ENCODE measurements at places on chromosomes 7 and 10. TPM values are rescaled to one million over a fixed set of nuclear protein-coding genes. Genes with fewer than 3 reads are reported as not detected.

Gene STRIP2
- total RNA-seq: 56.1 TPM

Gene GIMAP6
- total RNA-seq: 14.8 TPM

Gene PNLIPRP1
- 0.90 TPM for total RNA-seq

Gene SLC26A5
- not detected for total RNA-seq

Gene RBP4
- 1.4 TPM for total RNA-seq

Gene SNCG
- 0.63 TPM for total RNA-seq

Gene DNAH11
- total RNA-seq: not detected

Gene RBP3
- not detected for total RNA-seq

- DNase-seq: no peak
These were observed 37.8 kb downstream of the TARP start for GRCh38 chr7:38235606-38236005.

DNA sequence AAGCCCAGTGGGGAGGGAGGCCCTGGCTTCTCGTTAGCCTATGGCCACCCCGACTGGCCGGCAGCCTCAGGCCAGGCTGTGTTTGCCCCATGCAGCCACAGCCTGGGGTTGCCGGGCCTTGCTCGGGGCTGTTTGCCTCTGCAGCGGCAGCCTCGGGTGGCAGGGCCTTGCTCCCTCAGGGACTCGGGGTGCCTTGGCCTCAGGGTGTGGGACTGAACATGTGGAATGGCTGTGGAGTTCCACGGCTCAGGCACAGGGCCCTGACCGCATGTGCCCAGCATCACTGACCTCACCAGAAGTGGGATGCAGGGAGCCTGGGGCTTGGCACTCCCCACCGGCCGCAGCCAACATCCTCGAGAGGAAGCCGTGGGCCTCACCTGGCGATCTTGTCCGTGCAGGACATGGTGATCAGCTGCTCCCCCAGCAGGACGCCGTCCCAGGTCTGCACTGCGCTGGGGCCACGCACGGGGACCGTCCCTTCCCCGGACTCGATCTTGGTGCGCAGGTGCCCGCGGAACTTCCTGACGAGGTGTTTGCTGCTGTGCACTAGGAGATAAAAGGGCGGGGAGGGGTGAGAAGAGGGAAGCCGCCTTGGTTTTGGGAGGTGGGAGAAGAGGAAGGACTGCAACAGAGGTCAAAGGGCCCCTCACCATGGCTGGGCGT is 160.5 kb downstream of the WDR37 start:
- no peak for DNase-seq

GRCh38 chr10:120392671-120393079 is 64.4 kb upstream of the PLPP4 start:
- DNase-seq: no peak

- no peak for DNase-seq
These were observed 55.8 kb upstream of the CDCA7L start for GRCh38 chr7:22001345-22002004.

DNA sequence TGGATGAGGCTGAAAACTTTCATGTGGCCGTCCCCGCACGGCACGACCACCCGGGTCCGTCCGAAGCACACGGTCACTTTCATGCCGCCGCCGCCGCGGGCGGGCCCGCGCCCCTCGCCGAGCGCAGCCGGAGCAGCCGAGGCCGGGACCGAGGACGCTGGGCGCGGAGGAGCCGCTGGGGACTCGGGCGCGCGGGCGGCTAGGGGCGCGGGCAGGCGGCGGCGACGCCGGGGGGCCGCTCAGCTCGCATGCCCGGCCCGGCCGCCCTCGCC is 247 bp downstream of the PARD3 start:
- no peak for DNase-seq

- DNase-seq: no peak
These were observed 142.1 kb downstream of the CDK14 start for GRCh38 chr7:90738249-90738648.

DNA sequence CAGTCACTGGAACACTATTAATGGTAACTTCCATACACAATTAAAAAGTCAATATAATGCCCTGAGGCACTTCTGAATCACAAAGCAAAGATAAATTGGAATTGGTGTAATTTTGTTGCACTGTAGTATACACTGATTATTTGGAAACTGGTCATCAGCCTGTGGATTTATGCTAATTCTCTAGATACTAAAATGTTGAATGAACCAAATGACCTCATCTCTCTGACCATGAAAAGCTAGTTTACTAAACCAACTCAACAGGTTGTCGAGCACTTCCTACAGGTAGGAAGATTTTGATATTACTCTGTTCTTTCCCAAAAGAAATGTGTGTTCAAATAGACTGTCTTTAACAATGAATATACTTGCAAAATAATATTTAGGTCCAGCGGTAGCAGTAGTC is 5.3 kb downstream of the NRP1 start:
- no peak for DNase-seq

DNA sequence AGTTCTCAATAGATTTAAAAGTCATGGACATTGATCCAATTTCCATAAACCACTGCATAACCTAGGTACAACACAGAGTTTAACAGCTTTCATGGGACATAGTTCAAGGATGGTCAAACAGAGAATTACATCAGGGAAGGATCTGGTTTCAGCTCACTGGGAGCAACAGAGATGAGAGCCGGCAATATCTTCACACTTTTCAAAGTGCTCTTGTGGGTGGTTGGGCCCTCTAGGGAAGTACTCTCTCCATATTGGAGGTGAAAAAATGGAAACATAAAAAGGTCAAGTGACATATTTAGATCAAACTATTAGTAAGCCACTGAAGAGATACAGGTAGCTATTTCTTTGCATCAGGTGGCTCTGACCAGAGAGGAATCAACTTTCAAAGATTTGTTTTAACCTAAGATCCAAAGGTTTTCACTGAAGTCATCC is 61.8 kb upstream of the LRRN3 start:
- DNase-seq: no peak

All from activated T-cell treated with anti-CD3 and anti-CD28 coated beads, Interleukin-2, amount 50 U/mL, for 4 hours (primary cell).